ENCODE measurements at places on chromosomes 6 and 20. TPM values are rescaled to one million over a fixed set of nuclear protein-coding genes. Genes with fewer than 3 reads are reported as not detected.

Gene LTB
- 0.34 TPM for total RNA-seq

Gene NDRG3
- 31.5 TPM for total RNA-seq

Gene EBF4
- total RNA-seq = 11.4 TPM

Gene TRIM38
- total RNA-seq = 16.1 TPM

Gene PCK1
- total RNA-seq = 4.7 TPM

Gene ID4
- total RNA-seq = 90.9 TPM

Gene SIGLEC1
- total RNA-seq = not detected

Gene RAET1E
- total RNA-seq = not detected

Gene TFAP2A
- total RNA-seq = 143 TPM

Measured in type B pancreatic cell (in vitro differentiated cells).